ENCODE measurements at places on chromosomes 2 and 18. TPM values are rescaled to one million over a fixed set of nuclear protein-coding genes. Genes with fewer than 3 reads are reported as not detected.
A peak's percentile ranks its signal among the peaks of the same experiment; 100 is the strongest.

DNA sequence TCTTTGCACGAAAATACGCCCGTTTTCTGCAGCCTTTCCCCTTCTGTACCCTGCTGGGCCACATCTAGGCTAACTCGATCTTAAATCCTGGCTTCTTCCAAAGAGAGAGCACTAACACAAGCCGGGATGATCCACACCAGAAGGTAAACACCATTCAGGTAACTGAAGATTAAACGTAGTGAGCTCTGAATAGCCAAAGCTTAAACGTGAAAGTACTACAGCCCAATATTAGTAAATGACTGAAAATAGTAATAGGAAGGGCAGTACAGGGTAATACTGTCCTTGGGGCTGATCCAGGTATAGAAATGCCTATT lies 422 bp upstream of the MRPL53 start:
- no peak for DNase-seq

- no peak for DNase-seq
Observed at GRCh38 chr2:44314362-44314761, 39.1 kb downstream of the SLC3A1 start.

Gene DSG4
- not detected for total RNA-seq

Gene SLC11A1
- 5.3 TPM for total RNA-seq

Gene ALPG
- total RNA-seq: 8.1 TPM

DNA sequence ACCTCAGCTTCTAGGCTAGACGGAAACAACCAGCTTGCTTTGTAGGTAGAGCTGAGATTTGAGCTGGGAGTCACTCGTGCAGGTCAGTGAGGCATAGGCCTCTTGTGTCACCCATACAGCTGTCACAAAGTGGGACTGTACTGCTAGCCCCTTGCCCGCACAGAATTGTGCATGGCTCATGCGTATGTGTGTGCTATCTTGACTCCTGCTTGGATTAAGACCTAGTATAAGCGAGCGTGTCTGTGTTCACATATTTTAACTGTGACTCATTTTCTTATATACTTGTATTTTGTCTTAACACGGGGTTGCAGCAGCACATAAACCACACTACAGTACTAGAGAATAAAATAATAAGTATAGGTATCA lies 20.1 kb downstream of the CEP68 start:
- DNase-seq: no peak

- DNase-seq: no peak
Observed at GRCh38 chr2:119753930-119754321, 5.8 kb upstream of the PTPN4 start.

Gene CPO
- total RNA-seq: 0.73 TPM

Gene ZNF892
- total RNA-seq: 1.5 TPM

Gene CCBE1
- total RNA-seq: 54.7 TPM

GRCh38 chr18:34933909-34934661 lies 107.1 kb upstream of the MAPRE2 start:
- no peak for DNase-seq

- peak; percentile 8 for DNase-seq
Observed at GRCh38 chr2:10016802-10017258, 26.5 kb upstream of the KLF11 start.

GRCh38 chr2:106117882-106118684 lies 76.0 kb downstream of the UXS1 start:
- no peak for DNase-seq

DNA sequence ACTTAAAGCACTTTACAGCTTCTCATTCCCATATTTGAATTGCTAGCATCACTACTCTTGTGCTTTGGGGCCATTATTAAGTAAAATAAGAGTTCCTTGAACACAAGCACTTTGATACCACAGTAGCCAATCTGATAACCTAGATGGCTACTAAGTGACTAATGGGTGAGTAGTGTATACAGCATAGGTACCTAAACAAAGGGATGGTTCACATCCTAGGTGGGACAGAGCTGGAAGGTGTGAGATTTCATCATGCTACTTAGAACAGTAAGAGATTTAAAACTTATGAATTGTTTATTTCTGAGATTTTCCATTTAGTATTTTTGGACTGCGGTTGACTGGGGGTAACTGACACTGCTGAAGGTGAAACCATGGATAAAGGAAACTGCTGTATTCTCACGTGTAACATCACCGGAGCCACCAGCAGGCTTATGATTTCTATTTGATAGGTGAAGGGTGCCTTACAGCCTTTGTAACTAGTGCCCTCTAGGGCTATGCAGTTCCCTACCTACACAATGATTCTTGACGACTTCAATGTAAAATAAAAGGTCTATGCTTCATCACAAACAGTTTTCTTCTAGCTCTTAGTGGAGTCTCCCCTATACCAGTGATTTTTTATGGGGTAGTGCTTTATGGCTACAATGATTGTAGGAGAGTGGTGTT lies 22.1 kb upstream of the CRIM1 start:
- DNase-seq: no peak

DNA sequence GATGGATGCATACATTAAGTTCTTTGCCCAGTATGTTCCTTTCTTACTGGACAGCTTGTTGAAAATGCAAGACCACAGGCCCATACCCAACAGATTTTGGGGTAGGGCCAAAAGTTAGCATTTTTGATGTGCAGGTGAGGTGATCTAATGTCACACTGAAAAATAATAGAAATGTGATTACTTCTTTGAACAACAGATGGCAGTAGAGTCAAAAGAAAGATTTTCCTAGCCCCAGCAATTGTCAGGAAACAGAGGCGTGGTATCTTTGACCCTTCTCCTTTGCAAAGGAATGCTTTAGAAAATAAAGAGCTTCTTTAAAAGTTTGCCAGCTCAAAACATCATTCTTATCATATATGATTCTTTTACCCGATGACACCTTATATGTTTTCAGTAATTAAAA lies 343.6 kb upstream of the SYT4 start:
- DNase-seq: no peak

DNA sequence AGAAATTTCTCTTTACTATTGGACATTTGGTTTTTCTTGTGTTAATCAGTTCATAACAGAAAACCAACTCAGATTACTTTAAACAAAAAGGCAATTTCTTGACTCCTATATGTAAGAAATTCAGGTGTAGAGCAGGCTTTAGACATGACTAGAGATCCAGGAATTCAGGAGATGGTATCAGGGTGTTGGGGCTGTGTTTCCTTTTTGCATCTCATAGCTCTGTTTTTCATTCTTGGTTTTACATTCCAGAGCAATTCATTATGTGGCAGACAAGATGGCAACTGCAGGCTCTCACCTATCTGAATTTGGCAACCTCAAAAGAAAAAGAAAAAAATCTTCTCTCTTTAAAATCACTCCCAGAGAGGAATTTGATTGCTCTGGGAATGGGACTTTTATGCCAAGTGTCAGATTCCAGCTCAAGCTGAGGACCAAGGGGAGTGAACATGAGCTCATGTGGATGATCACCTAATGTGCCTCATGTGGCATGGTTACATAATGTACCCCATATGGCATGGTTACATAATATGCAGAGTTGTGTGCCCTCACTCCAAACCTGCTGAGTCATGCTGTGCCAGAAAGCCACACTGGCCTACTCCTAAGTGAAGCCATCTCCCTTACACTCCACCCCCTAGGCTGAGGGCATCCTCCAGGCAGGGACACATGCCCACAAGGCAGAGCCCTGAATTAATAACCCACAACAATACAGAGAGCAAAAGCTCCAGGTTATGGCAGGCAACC lies 282.7 kb downstream of the MBD2 start:
- no peak for DNase-seq

Gene MFSD6
- 64.1 TPM for total RNA-seq

Gene PDE1A
- total RNA-seq: 1.1 TPM

GRCh38 chr18:39326772-39327171 lies 1761.2 kb upstream of the CELF4 start:
- no peak for DNase-seq

- no peak for DNase-seq
Observed at GRCh38 chr2:209114588-209115240, 309.1 kb upstream of the MAP2 start.

Gene GAL3ST2
- 15.1 TPM for total RNA-seq

Gene ELOA2
- total RNA-seq: not detected

DNA sequence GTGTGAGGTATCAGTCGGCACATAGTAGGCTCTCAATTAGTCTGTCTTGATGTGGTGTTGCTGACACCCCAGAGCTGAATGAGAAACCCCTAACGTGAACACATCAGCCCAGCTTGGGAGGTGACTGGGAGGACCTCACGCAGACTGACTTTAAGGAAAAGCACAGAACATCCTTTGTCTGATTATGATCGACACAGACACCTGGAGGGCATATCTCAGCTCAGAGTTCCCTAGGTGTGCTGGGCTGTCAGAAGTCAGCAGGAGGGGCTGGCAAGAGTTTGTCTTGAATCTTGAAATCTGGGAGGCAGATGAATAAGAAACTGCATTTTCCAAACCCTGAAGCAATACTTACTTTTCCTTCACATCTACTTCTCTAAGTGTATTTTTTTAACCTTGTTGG lies 16.8 kb upstream of the MYCN start:
- no peak for DNase-seq

GRCh38 chr18:26547646-26548414 lies 523 bp downstream of the KCTD1 start:
- DNase-seq: peak; percentile 74

GRCh38 chr2:81598453-81598852 lies 1293.9 kb upstream of the LRRTM1 start:
- DNase-seq: no peak
